AG20443 (cell line): ENCODE measurements at places on chromosomes 5 and 9.

GRCh38 chr9:120870206-120870605 is 6.8 kb downstream of the PHF19 start:
- DNase-seq = no peak

GRCh38 chr5:173392-174290 is 17.7 kb upstream of the LRRC14B start:
- DNase-seq = no peak

DNA sequence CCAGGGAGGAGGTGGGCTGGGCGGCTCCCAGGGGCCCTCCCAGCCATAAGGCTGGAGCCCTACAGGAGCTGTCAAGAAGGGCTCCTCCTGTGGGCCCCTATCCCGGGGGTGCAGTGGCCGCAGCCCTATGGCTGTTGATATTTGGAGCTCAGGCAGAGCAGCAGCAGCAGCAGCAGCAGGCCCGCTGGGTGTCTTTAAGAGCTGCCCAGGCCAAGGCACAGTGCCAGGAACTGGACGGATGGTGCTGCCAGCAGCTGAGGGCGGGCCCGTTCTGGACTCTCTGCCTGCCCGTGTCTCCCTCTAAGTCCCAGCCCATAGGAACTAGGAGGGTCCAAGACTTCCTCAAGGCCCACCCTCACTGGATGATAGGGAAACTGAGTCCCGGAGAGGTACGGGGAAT is 3.6 kb downstream of the AK1 start:
- peak; percentile 74 for DNase-seq

DNA sequence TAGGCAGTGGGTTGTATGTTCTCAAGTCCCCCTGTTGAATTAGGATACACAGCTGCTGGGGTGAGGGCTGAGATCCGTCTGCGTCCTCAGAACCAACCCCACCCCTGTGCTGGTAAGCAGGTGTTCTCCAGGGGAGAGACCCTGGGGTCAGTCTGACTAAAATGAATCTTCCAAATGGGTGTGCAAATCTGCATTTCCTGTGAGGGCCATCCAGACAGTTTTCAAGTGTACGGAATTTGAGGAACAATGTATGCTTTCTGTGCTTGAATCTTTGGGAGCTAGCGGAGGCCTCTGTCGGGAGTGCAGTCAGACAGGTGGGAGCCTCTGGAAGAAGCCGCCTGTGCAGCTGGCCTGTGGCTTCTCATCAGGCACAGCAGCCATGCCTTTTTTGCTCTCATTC is 122.9 kb downstream of the MACROH2A1 start:
- DNase-seq = no peak

DNA sequence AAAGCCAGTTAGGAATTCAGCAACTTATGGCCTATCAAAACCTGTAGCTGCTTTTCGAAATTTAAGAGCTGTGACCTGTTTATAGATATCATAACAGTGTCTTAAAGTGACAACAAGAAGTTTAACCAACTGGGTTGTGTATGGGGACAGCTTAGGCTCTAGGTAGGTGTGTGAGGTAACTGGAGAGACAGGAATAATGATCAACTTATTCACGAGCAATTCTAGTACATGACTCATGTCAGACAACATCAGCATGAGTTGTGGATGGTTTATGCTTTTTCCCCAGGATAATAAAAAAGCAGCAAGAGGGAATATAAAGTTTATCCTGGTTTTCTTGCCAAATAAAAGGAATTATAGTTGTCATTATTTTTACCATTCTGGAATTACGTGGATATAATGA is 88.6 kb downstream of the GDNF start:
- no peak for DNase-seq

DNA sequence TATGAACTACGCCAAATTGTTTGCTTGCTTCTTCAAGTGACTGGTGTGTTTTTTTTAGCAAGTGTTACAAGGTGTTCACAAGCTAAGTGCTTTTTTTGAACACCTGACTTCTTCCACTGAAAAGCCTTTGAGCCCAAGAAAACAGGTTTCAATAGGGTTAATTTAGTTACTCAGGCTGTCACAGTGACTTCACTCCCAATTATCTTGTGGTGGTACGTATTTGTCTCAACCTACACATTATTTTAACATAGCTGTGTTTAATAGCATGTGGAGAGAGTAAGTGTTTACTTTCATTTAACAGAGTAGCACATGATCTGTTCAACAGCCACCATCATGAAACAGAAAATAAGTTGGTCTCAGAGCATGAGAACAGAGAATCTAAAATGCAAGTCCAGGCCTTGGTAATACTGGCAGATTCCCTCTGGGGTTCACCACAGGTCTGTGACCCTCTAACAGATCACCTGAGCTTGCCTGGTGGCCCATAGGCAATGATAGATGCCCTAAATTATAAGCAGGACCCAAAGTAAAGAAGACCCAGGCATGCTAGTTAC is 267.7 kb upstream of the SMARCA2 start:
- DNase-seq = no peak

GRCh38 chr5:60597572-60598320 is 102.2 kb downstream of the DEPDC1B start:
- no peak for DNase-seq

DNA sequence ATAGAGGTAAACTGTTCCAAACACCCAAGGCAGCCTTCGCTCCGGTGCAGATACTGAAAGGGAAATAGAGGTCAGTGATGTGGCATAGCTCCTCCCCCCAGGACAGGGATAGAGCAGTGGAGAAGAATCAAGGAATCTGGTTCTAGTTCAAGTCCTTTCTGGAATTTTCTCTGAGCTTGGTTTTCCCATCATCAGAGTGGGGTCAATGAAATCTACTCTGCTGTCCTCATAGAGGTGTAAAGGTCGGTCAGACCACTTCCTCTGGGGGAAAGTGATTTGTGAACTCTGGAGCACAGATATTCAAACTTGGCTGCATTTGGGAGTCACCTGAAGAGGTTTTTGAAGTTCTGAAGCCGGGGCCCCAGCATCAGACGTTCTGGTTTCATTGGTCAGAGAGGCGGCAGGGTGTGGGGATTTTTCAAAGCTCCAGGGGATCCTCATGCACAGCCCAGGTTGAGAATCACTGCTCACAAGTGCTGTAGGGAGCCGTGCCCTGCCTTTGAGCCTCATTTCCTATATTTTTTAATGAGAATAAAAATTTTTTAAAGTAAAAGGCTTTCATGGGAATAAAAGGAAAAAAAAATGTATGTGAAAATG is 105.7 kb upstream of the RAD23B start:
- DNase-seq = no peak

- no peak for DNase-seq
These were observed 500 bp upstream of the ZNF883 start for GRCh38 chr9:113012492-113012891.

- DNase-seq = peak; percentile 89
These were observed 5.5 kb upstream of the AQP3 start for GRCh38 chr9:33452828-33453271.

- DNase-seq = peak; percentile 17
These were observed 41.3 kb upstream of the PAM start for GRCh38 chr5:102713682-102714231.

GRCh38 chr5:178403956-178404600 is 171.5 kb upstream of the PHYKPL start:
- no peak for DNase-seq

DNA sequence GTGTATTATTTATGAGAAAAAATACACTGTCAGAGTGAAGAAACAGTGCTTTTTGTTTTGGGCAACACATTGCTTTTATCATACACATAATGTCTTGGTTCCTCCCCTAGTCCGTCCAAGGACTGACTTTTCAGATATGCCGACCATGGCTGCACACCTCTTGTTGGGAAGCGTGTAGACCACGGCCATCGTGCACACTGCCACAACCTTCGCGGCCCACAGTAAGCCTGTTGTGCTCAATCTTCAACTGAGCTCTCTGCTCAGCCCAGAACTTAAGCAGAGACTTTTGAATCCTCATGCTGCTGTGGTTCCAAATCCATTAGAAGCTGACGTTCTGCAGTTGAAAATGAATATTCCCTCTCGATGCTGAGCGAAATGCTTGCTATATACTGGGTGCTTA is 157.6 kb upstream of the IRX2 start:
- no peak for DNase-seq

- no peak for DNase-seq
These were observed 236.8 kb downstream of the SLIT3 start for GRCh38 chr5:169064093-169064492.

DNA sequence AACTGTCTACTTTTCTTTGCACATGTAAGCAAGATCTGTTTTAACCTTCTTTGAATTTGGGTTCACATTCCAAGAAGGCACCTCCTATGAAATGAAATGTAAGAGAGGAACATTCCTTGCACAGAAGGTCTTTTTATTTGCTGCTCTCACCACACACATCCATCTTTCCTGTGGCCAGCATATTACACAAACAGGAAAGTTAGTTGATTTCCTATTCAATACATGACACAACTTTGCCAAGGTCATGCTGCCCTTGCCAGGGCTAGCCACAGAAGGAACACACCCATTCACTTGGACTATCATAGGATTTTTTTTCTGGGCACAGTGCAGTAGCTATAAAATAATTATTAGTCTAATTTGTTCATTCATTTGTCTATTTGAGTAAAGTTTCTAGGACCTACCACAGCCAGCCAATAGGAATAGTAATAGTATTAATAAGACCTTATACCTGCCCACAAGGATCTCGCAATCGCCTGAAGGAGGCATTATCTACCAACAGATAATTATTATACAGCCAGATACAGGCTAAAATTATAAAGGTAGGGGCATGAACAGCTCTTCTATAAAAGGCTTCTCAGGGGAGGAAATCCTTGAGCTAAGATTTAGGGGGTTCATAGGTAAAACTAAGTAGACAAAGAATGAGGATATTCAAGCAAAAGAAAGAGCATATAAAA is 78.1 kb upstream of the NREP start:
- peak; percentile 33 for DNase-seq

DNA sequence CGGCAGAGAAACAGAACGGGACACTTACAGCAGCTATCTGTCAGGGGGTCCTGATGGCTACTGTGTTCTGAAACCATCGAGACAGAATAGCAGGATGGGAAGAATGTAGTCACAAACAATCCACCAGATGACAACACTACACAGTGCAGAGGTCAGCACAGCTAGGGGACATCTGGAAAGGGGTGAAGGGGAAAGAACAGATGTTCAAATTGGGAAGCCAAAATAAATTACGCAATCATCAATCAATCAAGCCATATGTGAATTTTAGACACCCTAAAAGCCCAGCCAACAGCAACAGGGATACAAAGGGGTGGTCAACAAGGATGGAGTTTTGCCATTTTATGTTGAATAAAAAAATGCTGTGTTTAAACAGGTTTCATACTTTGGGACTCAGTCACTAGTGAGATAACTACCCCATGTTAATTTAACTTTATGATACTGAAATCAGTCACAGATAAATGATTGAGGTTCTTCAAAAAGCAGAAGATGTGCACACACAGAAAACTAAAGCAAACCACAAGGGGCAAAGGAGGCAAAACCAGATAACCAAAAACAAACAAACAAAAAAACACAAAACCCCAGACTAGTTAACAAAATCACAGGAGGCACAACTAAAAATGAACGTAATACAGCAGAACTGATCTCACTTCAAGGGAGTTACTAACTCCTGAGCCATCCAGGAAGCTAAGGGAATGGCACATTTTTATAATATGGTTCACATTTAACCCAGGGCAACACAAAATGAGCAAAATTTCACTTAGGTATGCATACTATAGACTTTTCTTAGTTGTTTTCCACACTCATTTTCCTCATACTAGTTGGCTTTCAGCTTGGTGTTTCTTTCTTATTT is 65.9 kb downstream of the HABP4 start:
- peak; percentile 36 for DNase-seq

GRCh38 chr5:83265318-83265717 is 188.0 kb downstream of the XRCC4 start:
- no peak for DNase-seq

DNA sequence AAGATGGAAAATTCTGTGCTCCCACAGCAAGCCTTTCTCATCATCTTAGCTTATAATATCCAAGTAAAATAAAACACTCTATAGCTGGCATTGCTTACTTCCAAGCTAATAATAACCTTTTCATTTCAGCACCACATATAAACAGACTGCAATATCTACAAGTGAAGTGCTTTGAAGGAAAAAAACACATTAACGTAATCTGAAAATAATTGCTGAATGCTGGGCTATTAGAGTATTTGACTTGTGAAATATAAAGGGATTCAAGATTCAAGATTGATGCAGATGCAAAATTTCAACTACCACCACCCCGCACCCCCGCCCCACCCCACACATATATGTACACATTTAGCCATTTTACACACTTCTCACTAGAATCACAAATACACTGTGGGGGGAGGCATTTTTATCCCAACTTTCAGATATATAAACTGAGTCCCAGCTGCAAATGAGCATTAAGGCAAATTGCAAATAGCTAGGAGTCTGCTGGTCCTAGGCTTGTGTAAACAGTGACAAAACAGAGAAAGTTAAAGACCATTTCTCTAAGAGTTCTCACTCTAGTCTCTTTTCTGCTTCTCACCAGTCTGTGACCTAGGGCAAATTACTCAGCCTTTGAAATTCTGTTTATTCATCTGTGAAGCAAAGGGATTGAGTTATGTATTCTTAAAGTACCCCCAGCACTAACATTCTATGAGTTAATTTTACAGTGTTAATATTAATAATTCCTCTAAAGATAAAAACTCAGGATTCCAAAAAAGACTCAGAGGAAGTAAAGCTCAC is 489.4 kb downstream of the PRELID2 start:
- no peak for DNase-seq

GRCh38 chr9:135776893-135777622 is 75.1 kb downstream of the KCNT1 start:
- DNase-seq = no peak

- DNase-seq = no peak
These were observed 23.8 kb upstream of the COL5A1 start for GRCh38 chr9:134617836-134618162.

DNA sequence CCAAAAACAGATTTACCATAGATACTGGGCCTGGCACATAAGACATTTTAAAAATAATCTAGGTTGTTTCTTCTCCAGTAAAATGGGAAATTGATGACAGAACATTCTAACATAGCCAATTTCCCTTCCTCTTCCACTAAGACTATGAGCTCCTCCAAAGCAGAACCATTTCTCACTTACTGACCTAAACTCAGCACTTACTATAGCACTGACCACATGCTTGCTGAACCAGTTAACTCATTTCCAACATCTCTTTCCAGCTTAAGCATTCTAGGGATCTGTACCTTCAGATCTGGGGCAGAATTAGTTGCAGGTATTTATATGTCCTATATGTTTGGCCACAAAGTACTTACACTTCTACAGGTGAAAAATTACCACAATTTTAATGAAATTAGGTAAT is 58.9 kb downstream of the TTC39B start:
- DNase-seq = no peak

DNA sequence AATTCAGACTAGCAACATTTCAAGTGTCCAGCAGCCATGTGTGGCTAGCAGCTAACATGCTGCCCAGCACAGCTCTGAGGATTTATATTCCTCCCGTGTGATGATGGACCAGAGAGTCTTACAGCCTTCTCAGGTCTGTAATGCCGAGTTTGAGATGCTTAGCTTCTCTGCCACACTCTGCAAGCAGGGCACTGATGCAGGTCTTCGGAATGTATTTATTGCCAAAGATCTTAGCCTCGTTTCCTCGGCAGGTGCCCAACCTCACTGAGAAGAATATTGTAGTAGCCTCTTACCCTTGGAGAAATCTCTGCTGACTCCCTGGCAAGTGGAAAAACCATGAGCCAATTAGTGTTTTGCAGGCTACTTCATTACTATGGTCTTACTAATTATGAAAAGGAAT is 3.7 kb upstream of the RAI14 start:
- DNase-seq = no peak
